ENCODE measurements at places on chromosomes 13 and 19.

GRCh38 chr19:13712767-13713201 lies 51.5 kb upstream of the MRI1 start:
- DNase-seq: no peak

- DNase-seq: no peak
Measured at GRCh38 chr13:106003651-106004050, 531.8 kb downstream of the EFNB2 start.

GRCh38 chr13:46168783-46169182 lies 13.2 kb downstream of the LCP1 start:
- DNase-seq: no peak

GRCh38 chr13:26606631-26607030 lies 49.1 kb downstream of the WASF3 start:
- DNase-seq: no peak

- DNase-seq: no peak
Measured at GRCh38 chr19:49667473-49667872, 1.7 kb downstream of the BCL2L12 start.

DNA sequence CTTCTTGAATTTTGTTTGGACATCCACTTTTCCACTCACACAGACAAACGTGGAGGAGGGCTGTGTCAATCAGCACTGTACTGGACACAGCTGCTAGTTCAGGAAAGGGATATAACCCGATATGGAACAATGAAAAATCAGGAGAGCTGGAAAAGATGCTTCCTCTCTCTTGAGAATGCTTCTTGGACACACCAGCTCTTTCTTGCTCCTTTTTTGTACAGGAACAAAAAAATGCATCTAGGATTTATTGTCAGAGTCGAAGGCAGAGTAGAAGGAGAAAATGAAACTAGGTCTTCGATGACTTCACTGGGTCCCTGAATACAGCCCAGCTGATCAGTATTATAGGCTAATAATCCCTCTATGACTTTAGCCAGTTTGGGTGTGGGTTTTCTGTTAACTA lies 62.2 kb downstream of the PEG3 start:
- no peak for DNase-seq

DNA sequence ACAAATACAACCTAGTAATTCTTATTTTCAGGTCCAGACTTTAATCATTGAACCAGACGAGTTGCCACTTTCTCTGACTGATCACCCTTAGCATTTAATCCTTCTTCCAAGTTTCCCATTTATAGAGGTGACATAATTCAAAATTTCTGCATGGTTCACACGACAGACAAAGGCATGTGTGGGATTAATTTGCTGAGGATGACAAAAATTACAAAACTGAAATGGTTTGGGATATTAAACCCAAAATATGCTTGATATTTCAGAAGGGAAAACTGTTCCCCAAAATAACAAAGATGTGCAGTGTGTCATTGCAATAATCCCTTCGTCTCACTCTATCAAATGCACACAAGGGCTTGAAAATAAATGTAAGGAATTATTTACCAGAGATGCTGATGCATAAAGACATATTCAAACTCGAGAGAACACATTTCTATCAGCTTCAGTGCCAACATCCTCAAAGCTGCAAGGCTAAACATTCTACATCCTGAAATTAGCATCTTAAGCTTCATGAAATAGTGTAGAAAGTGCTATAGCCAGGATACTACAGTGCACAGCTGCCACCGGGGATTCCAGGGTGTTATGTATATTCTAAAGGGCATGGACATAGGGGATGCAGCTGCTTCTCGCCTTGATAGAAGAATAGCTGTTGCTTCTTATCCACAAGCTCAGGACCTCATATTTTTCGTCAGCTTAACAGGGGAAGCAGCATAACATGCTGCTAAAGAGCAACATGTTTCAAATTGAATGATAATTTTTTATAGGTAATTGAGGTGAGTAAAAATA lies 198.7 kb upstream of the SLITRK1 start:
- DNase-seq: no peak

- no peak for DNase-seq
Measured at GRCh38 chr19:50838239-50838638, 4.9 kb upstream of the KLK15 start.

- DNase-seq: no peak
Measured at GRCh38 chr13:113464476-113464875, 11.2 kb upstream of the ADPRHL1 start.

GRCh38 chr13:77565635-77566034 lies 30.1 kb downstream of the SCEL start:
- DNase-seq: peak; percentile 3

- no peak for DNase-seq
Measured at GRCh38 chr13:36058116-36058515, 73.1 kb downstream of the DCLK1 start.

- DNase-seq: no peak
Measured at GRCh38 chr13:106628936-106629659, 61.2 kb upstream of the ARGLU1 start.

DNA sequence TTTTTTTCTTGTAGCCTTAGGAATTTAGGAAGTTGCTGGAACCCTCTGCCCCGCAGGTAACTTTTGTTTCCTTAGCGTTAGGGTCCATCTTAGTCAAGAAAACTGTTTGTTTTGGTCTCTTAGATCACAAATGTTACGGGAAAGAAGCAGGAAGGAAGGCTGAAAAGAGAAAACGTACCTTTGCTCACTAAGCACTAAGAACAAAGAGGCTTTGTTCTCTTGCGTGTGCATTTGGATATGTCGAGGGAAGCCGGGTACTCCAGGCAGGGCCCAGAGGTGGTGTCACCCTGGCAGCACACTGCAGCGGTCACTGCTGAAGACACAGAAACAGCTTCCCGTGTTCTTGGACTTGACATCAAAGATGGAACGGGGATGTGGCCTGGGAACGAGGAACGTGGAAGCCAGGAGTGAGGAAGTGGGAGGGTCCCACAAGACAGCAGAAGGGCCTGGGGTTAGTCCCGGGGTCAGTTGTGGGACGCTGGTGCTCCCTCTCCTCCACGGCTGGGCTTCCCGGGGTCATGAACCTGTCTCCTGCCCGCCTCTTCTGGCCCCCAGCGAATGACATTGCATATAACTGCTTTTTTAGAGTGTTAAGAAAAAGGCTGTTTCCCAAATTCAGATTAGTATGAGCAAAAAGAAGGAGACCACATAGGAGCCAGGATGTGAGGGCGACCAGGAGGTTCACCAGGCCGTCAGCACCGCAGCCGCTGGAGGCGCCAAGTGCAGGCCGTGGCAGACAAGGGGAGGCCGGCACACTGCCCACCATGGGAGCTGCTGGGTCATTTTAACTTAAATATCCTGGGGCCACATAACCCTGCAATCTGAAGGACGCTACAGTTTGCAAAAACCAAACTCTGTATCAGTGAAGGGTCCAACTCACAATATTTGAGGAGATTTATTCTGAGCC lies 31.6 kb downstream of the ATP11A start:
- no peak for DNase-seq

GRCh38 chr13:107867701-107868661 lies 347.4 kb downstream of the LIG4 start:
- peak; percentile 66 for DNase-seq

All from neuronal stem cell (in vitro differentiated cells).